Activated effector memory CD4-positive, alpha-beta T cell treated with anti-CD3 and anti-CD28 coated beads, Interleukin-2, amount 50 U/mL, for 16 hours (primary cell): ENCODE measurements at places on chromosomes 1 and 21.

- DNase-seq = no peak
Observed at GRCh38 chr1:168360151-168361021, 79.7 kb downstream of the TBX19 start.

GRCh38 chr1:179297105-179297378 lies 3.4 kb downstream of the SOAT1 start:
- DNase-seq = no peak

DNA sequence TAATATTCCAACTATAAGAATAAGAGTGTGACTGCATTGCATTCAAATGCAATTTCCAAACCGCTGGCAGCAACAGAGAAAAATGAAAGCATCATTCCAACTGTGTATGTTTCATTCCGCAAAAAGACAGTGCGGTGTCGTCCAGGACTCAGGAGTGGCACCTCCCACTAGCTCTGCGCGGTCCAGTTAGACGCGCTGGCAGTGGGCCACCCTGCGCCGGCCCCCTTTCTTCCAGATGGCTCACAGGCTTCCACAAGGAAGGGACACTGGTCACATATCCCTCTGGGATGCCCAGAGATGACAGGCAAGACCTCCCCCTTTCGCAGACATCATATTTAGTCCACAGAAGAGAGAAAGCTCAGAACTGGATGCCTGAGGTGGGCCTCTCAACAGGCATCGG lies 11.9 kb downstream of the WRAP73 start:
- no peak for DNase-seq

- no peak for DNase-seq
Observed at GRCh38 chr21:35329940-35330660, 281.0 kb upstream of the RUNX1 start.

GRCh38 chr1:59532102-59532501 lies 235.2 kb downstream of the FGGY start:
- DNase-seq = no peak

GRCh38 chr1:3672971-3673361 lies 20.6 kb downstream of the TP73 start:
- no peak for DNase-seq

DNA sequence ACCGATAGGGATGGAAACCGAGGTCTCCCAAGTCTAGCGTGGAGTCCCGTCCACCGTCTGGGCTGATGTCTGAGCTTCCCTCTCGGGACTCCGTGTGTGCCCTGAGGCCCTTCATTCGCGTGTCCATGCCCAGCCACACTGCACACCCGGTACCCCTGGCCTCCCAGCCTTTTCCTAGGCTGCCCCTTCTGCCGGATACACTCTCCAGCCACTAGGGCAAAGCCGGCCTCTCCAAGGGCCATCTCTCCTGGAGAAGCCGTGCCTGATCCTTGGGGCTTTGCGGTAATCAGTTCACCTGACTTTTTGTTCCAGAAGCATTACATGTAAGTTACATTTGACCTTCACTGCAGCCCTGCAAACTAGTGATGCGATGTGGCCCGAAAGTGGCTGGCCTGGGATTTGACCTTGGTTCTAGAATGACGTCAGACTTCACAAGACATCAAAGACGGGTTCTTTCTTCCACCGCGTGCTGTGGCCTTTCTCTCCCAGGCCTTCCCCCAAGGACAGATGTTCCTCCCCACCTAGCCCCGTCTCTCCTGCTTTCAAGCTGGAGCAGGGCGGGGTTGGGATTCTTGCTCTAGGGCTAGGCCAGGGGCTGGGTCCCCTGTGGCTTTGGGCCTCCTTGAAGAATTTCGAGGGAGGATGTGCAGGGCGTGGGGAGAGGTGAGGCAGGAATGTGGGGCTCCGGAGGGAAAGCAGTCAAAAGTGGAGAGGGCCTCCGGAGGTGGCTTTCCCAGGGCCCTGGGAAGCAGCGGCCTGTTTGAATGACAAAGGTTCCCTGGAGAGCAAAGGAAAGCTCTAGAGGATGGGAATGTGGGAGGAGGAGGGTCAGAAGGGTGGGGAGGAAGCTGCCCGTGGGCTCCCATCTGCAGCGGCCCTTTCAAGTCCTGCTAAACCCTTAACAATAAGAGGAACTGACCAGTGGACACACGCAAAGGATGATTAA lies 49.7 kb upstream of the SLC2A1 start:
- no peak for DNase-seq

GRCh38 chr1:25529518-25530185 lies 13.8 kb upstream of the LDLRAP1 start:
- no peak for DNase-seq

DNA sequence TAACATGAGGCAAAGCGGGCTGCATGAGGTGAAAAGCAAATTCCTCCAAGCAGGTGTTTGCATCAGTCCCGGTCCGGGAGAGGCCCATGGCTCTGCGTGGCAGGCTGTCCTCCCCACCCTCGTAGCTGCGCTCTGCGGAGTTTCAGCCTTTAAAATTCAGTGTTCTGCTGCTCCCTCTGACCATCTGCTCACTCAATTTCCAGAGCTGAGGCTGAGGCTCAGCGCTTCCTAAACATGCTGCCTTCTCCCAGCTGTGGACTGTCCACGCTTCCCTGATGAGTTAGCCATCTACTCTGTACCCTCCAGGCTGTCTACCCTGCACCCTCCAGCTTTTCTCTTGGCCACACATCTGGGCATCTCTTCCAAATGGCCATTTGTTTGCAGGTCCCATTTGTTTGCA lies 87.7 kb downstream of the KCNJ6 start:
- DNase-seq = no peak

- no peak for DNase-seq
Observed at GRCh38 chr1:10773851-10774614, 22.4 kb downstream of the CASZ1 start.

- no peak for DNase-seq
Observed at GRCh38 chr1:82161700-82162141, 361.0 kb downstream of the ADGRL2 start.

DNA sequence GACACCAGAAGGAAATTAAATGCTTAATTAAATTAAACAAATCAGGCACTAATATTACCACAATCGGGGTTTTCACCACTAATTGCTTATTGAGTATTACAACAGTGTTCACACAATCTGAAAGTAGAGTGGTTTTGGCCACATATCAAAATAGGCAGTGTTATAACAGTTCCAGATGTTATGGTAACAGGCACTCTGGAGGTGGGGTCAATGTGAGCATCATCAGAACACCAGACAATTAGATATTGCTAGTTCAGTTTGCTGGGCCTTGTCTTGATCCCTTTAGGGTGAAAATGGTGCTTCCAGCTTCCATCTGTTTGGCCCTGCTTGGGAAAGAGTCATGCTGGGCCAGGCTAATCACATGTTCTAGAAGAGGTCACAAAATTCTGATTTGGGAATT lies 14.5 kb upstream of the DDAH1 start:
- DNase-seq = no peak

GRCh38 chr1:188444526-188444925 lies 1615.8 kb downstream of the PLA2G4A start:
- no peak for DNase-seq

DNA sequence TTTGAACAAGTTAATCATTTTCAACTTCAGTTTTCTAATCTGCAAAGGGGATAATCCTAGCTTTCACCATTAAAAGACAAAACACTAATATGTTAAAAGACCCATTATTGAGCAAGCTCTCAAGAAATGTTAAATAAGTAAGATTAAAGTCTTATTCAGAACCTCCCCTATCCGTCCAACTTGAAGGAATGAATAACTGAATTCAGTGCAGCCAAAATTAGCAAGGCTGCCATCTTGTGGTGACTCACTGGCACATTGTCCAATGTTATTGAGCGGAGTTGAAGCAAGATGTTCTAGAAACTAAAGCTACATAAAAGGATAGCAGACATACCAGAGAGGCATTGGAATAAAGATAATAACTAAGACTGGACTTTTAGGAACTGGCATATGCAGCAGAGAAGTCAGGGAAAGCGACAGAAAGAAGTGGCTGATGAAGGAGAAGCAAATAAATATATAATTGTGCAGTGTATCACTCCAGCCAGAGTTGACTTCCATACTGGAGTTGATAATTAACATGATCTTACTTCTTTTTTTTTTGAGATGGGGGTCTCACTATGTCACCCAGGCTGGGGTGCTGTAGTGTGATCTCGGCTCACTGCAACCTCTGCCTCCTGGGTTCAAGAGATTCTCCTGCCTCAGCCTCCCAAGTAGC lies 8.2 kb upstream of the CAP1 start:
- DNase-seq = peak; percentile 82

- no peak for DNase-seq
Observed at GRCh38 chr21:20639026-20639425, 359.2 kb upstream of the NCAM2 start.

GRCh38 chr1:28516518-28516956 lies 10.7 kb downstream of the RCC1 start:
- no peak for DNase-seq

GRCh38 chr1:42999308-42999707 lies 40.6 kb upstream of the SLC2A1 start:
- no peak for DNase-seq

- no peak for DNase-seq
Observed at GRCh38 chr1:107220036-107220435, 79.2 kb downstream of the NTNG1 start.

- no peak for DNase-seq
Observed at GRCh38 chr1:65979136-65980044, 186.7 kb downstream of the PDE4B start.

GRCh38 chr1:93810316-93810715 lies 68.7 kb downstream of the DNTTIP2 start:
- DNase-seq = no peak

DNA sequence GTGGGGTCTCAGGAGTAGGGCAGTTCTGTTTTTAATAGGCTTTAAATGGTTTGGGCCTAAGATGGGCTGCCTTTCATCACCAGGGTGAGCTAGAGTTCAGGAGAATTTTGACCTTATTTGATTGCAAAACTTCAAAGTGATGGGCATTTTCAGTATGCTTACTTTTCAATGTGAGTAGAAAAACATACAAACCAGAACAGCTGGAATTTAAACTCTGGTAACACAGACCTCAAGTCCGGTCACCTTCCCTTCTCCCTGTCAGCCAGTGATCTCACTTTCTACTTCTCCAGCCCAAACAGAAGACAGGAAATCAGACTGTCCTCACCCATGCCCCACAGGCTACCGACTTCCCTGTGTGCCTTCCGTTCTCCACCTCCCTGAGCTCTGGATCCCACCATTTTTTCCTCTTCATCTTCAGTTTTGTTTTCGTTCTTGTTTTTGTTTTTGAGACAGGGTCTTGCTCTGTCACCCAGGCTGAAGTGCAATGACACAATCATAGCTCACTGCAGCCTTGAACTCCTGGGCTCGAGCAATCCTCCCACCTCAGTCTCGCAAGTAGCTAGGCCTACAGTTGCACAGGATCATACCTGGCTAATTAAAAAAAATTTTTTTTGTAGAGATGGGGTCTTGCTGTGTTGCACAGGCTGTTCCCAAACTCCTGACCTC lies 374.0 kb downstream of the CAMTA1 start:
- DNase-seq = no peak

GRCh38 chr1:241808265-241808664 lies 39.7 kb upstream of the EXO1 start:
- DNase-seq = no peak

- no peak for DNase-seq
Observed at GRCh38 chr1:150789396-150789795, 18.7 kb downstream of the CTSK start.

DNA sequence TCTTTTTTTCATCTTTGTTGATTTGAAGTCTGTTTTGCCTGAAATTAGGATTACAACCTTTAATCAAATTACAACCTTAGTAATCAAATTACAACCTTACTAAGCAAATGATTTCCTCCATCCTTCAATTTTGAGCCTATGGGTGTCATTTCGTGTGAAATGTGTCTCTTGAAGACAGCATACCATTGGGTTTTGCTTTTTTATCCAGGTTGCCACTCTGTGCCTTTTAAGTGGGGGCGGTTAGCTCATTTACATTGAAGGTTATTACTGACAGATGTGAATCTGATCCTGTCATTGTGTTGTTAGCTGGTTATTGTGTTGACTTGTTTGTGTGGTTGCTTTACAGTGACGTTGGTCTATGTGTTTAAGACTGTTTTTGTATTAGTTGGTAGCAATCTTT lies 74.8 kb upstream of the BCL9 start:
- DNase-seq = no peak

- no peak for DNase-seq
Observed at GRCh38 chr1:205524794-205525101, 20.3 kb downstream of the CDK18 start.

DNA sequence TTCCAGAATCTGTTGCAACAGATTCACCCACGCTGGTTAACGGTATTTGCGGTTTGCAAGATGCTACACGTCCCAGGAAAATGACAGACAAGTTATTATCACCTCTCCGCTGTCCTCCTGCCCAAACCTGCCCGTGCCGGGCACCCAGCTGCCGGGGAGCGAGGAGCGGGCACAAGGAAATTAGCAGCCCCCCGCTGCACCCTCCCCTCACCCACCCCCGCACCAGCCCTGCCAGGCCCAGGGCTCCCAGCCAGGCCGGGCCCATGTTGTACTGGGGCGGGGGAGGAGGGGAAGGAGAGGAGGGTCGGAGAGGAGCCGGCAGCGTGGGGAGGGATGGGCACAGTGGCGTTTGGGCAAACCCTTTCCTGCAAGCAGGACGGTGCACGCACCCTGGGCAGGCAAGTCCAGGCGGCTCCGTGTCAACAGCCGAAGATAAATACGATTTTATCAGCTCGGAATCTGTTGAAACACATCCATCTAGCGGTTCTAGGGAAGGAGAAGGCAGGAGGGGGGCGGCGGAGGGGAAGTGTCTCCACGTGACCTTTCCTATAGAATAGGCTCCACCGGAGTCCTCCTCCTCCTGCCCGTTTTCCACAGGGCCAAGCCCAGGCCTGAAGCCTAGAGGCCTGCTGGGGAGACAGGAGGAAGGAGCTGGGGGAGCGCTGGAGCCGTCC lies 35.1 kb upstream of the CCDC27 start:
- DNase-seq = no peak

DNA sequence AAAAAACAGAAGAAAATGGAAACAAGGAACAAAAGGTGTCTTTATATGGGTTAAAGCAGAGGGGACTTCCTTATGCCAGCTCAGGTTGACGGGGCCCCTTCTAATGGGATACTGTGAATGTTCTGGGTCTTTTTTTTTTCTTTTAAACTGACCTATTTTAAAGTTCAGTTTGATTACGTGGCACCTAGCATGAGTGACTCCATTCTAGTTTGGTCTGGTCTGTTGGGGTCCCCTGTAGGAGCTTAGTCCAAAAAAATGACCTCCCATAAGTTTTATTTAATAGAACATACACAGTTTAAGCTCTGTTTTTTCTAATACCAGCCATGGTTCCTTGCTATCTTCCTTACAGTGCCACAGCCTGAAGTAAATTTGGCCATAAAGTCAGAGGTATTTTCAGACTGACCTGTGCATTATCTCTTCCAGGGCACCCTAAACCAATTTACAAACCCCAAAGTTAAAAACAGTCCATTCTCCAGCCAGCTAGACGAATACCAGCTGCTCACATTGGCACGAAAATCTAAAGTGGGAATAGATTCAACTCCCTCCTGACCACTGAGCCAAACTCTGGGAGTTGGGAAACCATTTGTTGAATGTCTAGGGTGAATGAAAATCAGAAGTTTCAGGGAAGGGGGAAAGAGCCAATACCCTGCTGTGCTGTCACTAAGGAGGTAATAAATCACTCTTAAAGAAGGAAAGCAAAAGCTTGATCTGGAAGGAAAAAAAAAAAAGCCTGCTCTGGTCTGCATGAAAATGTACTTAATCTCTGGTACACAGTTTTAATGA lies 42.4 kb downstream of the AKNAD1 start:
- DNase-seq = no peak
